CD4-positive, alpha-beta T cell treated with Interleukin-12 subunit alpha and Interleukin-12 subunit beta, for 1 hour (primary cell): ENCODE measurements at places on chromosomes 3 and 15.
A peak's percentile ranks its signal among the peaks of the same experiment; 100 is the strongest.

- no peak for DNase-seq
These were observed 2.9 kb downstream of the SNRPN start for GRCh38 chr15:24957691-24958090.

- no peak for DNase-seq
These were observed 682 bp downstream of the ITPKA start for GRCh38 chr15:41494190-41494921.

DNA sequence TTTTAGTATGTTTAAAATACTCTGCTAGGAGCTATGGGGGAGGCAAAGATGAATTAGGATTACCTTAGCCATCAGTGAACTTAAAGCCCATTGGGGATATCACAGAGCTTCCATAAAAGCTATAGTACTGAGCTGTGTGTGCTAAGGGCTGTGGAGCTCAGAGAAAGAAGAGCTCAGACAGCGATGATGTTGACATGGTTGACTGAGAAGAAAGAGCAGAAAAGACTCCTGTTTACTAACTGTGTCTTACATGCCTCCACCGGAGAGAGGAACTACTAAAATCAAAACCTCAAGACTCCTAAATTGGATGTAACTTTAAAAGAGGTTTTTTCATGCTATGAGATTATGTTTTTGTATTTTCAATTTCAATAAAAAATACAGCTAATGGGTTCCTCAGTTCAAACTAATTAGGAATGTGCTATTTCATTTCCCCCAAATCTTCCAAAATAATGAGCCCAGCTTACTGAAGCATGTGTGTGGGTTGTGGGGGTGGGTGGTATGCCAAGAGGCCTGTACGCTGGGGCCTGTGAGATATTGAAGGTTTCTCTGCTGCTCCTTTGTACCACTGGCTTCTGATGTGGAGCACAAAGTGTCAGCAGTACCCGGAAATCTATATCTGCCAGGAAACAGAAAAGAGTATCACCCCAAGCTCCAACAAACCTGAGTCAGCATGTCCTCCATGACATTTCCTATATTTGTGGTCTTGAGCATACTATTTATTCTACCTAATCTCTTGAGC lies 22.7 kb downstream of the DGKG start:
- no peak for DNase-seq

- no peak for DNase-seq
These were observed 79.6 kb downstream of the TP63 start for GRCh38 chr3:189710620-189711402.

GRCh38 chr3:55648591-55649318 lies 161.6 kb upstream of the WNT5A start:
- DNase-seq = no peak

GRCh38 chr15:47523681-47524475 lies 193.4 kb upstream of the SEMA6D start:
- DNase-seq = no peak

GRCh38 chr15:33031324-33031821 lies 163.1 kb downstream of the FMN1 start:
- no peak for DNase-seq

GRCh38 chr3:102979682-102980354 lies 545.0 kb downstream of the ZPLD1 start:
- no peak for DNase-seq

- peak; percentile 39 for DNase-seq
These were observed 30.7 kb downstream of the SEMA7A start for GRCh38 chr15:74402873-74403587.

DNA sequence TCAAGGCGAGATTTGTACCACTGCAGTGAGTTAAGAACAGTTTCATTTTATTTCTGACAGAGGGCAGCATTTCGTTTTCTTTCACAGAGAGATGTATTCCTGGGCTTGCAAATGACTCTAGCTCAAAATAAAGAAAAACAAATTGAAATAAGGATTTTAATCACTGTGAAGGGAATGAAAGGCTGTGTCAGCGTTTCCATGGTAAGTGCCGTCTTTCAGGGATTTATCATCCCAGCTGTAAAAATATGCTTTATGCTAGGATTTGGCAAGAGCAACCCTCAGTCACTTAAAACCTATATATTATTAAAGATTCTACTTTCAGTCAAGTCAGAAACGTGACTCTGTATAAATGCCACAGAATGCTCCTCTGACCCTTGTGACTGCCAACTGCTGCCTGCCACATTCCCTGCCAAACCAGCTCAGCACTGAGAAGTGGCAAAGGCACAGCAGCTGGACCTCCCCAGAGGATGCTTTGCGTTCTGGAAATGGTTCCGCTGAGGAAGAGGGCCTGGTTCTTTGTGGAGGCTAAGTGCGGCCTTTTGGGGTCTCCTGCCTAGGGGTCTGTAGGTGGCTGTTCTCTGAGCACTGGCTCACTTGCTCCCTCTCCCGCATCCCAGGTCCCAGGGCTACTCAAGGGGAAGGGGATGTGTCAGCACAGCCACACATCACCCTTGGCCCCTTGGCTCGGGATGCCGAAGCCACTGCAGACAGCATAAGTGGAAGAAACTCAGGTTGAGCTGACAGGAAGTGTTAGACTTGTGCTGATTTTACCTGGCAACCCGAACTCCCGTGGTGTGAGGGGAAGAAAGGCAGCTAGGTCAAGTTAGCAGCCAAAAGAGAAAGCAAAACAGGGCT lies 56.6 kb upstream of the POMGNT2 start:
- peak; percentile 66 for DNase-seq

- no peak for DNase-seq
These were observed 11.3 kb downstream of the GTF2E1 start for GRCh38 chr3:120753810-120754209.

GRCh38 chr3:108528459-108529252 lies 18.3 kb upstream of the MYH15 start:
- no peak for DNase-seq

- peak; percentile 83 for DNase-seq
These were observed 748 bp downstream of the CCNL1 start for GRCh38 chr3:157159037-157159761.
